ENCODE measurements at places on chromosomes 3 and 15.

- peak; percentile 19 for DNase-seq
Measured at GRCh38 chr15:95025924-95026728, 794.8 kb downstream of the MCTP2 start.

- DNase-seq, result peak; percentile 44
Measured at GRCh38 chr15:71443538-71443937, 328.3 kb downstream of the THSD4 start.

DNA sequence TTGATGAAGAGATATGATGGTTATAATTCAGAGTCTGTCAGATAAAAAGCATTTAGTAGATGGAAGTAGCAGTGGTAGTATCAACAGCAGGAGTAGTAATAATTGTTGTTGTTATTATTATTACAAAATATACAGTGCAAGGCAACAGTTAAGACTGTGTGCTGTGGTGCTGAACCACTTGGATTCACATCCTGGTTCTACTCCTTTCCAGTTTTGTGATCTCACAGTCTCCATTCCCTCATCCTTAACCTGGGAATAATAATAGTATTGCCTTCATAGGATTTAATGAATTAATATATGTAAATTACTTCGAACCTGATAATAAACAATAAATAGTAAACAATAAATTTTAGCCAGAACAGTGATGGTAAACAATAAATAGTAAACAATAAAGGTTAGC lies 37.1 kb upstream of the TSC22D2 start:
- DNase-seq, result no peak

DNA sequence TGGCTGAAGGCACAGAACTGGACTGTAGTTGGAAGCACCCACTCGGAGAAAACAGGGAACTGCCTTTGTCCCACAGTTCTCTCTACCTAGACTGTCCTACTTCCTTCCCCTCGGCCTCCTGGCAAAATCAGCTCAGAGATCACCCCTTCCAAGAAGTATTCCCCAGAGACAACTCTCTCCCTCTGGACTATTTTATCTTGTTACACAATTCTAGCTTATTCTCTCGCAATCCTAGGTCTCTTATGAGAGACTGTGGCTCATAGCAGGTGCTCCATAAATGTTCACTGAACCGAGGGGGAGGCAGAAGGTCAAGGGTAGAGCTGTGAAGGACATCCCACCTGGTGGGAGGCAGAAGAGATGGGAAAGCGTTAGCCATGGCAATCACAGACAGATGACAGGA lies 10.6 kb downstream of the HEG1 start:
- DNase-seq, result no peak

DNA sequence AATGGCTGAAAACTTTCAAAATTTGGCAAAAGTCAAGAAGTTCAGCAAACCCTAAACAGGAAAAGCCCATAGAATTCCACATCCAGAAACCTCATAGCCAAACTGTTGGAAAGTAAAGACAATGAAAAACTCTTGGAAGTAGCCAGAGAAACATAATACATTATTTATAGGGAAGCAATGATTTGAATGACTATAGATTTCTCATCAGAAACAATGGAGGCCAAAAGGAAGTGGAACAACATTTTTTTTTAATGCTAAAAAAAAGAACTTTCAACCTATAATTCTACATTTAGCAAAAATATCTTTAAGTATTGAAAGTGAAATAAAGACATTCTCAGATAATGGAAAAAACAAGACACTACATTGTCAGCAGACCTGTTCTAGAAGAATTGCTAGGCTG lies 30.2 kb downstream of the ALPK3 start:
- no peak for DNase-seq

GRCh38 chr15:38441130-38441519 lies 12.8 kb upstream of the FAM98B start:
- DNase-seq, result no peak

- no peak for DNase-seq
Measured at GRCh38 chr15:35450492-35450891, 95.5 kb downstream of the DPH6 start.

DNA sequence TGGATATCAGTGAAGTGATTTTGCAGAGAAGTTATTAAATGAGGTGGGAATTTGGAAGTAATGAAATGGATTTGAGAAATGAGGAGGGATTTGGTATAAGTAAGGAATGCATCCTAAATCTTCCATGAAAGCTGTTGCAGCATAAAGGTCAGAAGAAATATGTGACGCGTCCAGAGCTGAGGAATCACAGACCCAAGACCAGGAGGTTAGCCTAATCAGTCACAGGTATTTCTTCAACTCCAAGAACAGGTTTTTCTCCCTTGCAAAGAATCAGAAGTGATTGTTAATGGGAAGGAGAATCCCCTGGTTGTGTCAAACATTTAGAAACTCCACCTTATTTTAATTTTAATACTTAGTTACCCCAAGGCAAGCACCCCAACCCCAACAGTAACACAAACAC lies 253.2 kb downstream of the MEX3B start:
- no peak for DNase-seq

- DNase-seq, result no peak
Measured at GRCh38 chr15:48965972-48966371, 2.3 kb upstream of the SHC4 start.

DNA sequence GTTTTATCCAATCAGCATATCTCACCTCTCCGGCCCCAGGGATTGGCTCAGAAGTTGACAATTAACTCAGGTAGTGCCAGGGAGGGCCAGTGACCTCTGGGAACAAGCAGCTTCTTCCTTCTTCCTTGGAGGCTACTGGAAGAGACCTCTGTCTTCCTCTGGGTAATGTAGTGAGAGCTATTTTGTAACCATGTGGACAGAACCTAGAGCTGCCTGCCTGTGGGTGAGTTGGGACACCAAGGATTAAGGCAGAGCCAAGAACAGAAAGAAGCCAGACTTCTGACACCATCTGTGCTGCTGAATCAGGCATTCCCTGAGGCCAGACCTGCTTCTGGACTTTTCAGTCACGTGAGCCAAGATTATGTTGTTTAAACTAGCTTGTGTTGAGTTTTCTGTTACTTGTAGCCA lies 5.9 kb upstream of the NDUFAF1 start:
- DNase-seq, result no peak

Measured in NCI-H345 (cell line).